Kidney (tissue), 22 donors: ENCODE measurements at places on chromosomes 3 and 15. TPM values are rescaled to one million over a fixed set of nuclear protein-coding genes. Genes with fewer than 3 reads are reported as not detected.
A peak's percentile ranks its signal among the peaks of the same experiment; 100 is the strongest.

The TMCO5A gene
- not detected for total RNA-seq

The RAB8B gene
- total RNA-seq = 33.6 TPM

The IL17RE gene
- 8.5 TPM for total RNA-seq

The ISLR gene
- 30.2 TPM for total RNA-seq

The CNTN4 gene
- 13.4 TPM for total RNA-seq

The EAF1 gene
- 16.1 TPM for total RNA-seq

The ICE2 gene
- total RNA-seq = 61.4 TPM

The ARL6 gene
- total RNA-seq = 10.7 TPM

DNA sequence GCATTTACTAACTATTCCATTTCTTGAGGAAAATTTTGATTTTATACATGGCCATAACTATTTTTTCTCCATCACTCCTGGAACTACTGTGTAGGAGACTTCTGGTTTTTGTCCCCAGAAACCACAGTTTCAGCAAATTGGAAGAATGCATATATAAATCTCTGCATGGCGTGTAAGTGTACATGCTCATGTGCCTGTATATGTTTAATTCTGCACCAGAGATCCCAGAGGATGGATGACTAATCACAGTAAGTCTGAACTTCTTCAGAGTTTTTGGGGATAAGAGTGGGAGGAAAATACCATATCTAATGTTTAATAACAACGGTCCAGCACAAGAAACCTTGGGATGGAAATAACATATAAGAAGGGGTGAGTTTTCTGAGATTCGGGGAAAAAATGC lies 10.9 kb upstream of the COL6A6 start:
- no peak for DNase-seq

DNA sequence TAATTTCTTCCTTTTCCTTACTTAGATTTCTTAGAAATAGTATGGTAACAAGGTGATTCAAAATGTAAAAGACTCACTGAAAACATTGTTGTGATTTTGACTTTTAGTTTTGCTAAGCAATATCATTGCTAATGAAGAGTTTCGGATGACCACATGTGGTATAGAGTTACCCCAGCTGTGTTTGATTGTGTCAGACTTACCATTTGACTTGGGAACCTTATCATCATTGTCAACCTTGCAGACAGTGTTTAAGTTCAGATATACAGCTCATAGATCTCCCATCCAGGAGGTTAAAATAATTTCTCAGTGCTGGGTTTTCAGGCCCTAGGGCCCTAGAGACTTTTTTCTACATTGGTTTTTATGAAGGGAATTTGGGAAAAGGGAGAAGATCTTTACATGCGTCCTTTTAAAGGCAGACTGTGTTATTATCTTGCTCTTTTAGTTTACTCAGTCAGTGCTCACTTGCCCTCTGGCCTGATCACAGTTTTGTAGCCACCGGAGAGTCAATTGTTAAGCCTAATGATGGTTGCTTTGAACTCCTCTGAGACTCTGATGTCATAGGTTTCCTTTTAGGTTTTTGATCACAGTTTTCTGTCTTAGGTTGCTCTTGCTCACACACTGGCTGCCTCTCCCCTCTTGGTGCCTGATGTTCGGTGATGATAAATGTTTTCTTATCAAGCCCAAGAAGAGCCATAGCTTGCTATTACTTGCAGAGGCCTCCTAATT lies 133.5 kb upstream of the ZPLD1 start:
- no peak for DNase-seq

DNA sequence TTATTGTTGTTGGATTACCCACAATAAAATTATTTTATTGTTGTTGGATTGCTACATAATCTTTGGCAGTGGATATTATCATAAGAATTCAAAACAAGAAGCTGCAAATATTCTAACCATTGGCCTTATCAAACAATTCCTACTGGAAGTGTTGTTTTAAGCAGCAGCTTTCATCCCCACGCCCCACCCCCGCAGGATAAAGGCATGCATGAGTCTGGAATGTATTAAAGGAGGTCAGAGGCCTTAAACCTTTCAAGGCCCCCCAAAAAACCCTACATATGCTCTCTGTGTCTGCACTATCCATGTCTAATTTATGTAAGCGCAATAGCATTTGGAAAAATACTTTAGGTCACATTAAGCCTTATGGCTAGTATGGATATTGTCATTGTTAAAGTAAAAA lies 23.1 kb downstream of the P3H2 start:
- no peak for DNase-seq

GRCh38 chr15:88230823-88231222 lies 25.7 kb downstream of the NTRK3 start:
- DNase-seq = no peak

DNA sequence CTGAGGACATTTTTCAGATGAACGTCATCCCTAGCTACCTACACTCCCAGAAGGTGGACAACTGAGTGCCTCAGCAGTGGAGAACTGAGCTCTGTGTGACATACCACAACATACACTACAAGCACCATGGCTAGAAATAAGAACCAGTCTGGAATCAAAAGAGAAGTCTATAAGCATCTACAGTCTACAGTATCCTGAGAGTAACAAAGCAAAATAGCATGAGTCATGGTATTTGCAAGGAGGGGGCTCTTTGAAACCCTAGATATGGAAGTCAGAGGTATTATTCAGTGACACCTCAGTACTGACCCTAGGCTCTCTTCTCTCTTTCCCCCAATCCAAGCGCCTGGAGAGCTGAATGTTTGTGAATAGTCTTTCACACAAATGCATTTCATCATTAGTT lies 87.5 kb downstream of the TNIK start:
- DNase-seq = no peak

- no peak for DNase-seq
Measured at GRCh38 chr3:175457301-175457700, 598.2 kb downstream of the NAALADL2 start.

DNA sequence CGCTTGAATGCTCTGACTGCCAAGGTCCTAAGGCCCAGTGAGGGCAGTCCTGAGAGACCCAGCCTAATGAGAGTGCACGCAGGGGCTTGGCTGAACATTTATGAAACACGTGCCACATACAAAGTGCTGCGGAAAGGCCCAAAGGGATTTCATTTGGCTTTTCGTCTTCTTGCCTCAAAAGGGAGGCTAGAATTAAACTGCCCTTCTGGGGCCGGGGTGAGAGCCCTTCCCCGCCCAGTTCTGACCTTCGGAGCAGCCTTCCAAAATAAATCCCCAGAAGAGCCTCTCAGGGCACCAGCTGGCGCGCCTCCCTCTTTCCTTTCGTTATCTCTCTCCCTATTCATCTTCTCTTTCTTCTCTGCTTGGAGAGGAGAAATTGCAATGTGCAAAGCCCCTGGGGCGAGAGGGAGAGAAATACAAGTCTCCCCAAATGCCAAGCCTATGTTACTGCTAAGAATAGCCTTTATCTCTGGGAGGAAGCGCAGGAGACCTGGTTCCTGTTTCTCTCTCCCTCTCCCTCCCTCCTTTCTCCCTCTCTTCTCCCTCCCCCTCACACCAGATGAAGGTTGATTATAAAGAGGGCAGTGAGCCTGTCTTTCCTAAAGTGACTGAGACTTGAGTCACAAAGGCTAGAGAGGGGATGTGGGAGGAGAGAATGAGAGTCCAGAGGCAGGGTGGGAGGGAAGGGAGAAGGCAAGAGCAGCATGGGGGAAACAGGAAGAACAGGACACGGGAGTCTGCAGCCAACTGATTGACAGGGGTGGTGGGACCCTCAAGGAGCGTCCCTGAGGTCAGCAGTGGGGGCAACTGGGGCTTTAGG lies 36.7 kb upstream of the NDUFB4 start:
- DNase-seq = peak; percentile 76

- no peak for DNase-seq
Measured at GRCh38 chr15:25508369-25509002, 69.7 kb upstream of the UBE3A start.

DNA sequence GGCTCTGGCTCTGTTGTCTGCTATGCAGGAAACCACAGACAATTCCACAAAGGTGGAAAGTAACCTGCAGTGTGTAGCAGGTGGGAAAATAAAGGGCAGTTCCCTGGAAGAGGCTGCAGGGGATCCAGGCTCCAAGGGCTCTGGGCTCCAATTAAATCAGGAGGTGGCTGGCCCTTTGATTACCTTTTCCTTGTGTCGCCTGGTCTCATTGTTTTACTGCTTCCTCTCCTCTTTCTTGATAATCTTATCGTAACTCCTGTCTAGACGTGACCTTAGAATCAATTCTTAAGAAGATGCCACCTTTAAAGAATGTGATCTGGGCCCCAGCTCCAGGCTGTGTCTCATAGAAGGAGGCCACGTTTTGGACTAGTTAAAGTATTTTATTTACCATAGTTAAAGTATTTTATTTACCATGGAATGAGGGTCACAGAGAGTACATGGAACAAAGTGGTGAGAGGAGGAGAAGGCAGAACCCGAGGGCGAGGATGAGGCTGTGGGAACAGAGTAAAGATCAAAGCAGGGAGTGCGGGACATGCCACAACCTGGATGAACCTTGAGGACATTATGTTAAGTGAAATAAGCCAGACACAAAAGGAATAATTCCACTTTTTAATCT lies 237.5 kb upstream of the STT3B start:
- no peak for DNase-seq

GRCh38 chr3:112817797-112818196 lies 28.9 kb downstream of the CD200R1L start:
- DNase-seq = no peak

DNA sequence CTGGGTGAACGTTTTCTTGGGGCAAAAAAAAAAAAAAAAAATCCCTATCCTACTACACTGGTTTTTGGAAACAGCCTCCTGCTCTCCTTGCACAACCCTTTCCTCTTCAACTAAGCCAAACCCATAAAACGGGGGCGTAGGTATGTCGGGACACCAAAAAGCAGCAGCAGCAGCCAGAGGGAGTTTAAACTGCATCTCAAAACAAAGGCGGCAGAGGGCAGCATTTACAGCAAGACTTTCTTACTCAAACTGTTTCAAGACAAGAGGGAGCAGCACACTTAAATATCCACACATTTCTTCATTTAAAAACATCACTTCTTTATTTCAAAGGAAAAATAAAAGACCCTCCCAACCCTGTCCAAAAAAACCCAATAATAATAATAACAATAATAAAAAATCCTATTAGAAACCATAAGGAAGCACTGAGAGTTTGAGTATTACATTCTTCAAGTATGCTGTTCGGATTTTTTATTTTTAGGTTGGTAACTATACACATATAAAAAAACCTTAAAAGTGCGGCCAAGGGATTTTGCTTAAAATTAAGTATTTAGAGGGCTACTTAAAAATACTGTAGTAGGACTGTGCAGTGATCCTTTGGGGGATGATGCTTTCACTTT lies 43.9 kb upstream of the PLXND1 start:
- peak; percentile 80 for DNase-seq

DNA sequence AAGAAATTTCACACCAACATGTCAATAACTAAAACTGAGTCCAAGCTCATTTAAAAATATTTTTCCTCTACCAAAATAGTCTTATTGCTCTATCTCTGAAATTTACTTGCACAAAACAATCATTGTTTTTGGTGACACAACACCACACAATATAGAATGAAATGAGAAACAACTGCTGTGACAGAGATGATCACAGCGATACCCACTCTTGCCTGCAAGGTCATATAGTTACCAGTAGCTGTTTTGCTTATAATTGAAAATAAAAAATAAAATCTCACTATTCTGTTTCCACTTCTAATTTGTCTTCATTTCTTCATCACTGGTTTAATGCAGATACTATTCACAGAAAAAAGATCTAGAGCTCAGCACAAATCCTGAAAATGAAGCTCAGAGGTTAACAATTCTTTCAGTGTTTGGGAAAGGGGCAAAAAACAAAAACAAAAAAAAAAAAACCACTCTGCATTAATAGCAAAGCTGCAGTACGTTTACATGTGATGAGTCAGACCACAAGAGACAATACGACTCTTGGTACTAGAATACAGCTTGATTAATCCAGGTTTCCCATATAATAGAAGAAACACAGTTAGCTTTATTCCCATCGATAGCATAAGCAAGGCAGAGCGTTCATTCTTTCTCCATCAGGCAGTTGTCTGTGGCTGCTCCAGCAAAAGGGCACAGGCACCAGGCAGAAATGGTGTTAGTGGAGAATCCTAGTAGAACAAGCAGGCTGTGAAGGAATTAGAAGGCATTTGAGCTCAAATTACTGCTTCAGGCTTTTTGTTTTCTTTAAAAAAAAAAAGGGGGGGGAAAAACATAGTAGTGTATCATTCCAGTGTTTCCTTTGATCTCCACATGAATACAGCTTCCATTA lies 773 bp downstream of the ANKRD28 start:
- no peak for DNase-seq
